Aorta (tissue), 5 donors: ENCODE measurements at places on chromosomes 2 and 18.

DNA sequence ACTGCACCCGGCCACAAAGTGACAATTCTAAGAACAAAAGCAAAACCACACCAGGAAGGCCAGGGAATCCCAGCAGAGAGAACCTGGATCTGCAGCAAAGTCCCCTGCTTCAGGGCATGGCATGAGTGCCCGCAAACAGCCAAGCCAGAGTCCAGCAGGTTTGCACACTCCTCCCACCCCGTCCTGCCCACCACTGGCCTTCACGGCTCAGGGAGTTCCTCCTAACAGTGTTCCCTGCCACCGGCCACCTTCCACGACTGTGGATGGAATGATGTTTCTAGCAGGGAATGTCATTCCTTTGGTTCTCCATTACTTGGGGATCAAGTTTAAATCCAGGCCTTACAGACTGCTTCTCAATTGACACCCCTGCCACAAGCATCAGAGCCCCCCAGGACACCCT is 42.0 kb upstream of the B3GNT7 start:
- no peak for DNase-seq

DNA sequence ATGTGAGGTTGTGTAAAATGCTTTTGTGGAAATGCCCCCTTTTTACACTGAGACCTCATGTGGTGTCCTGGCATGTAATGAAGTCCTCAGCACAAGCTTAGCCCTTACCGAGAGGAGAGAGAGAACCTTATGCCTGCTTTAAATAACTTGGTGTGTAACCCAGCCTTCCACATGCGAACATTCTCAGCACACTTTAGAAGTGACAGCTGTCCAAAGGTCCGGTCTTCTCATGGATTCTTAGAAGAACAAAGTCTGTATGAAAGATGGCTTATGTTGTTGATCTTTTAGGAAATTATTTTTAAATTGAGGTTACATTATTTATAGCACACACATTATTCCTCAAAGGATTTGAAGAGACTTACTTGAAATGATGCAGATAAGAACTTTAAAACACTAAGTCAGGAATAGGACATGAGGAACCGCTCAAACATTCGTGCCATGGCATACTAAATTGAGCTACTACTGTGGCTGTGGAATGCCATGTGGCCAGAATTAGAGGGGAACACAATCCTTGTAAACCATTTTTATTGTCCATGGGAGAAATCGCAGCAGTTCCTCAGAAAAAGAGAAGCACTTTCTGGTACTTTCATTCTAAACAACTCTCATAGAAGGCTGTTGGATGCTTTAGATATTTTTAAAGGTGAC is 79.6 kb downstream of the WDSUB1 start:
- DNase-seq: no peak

DNA sequence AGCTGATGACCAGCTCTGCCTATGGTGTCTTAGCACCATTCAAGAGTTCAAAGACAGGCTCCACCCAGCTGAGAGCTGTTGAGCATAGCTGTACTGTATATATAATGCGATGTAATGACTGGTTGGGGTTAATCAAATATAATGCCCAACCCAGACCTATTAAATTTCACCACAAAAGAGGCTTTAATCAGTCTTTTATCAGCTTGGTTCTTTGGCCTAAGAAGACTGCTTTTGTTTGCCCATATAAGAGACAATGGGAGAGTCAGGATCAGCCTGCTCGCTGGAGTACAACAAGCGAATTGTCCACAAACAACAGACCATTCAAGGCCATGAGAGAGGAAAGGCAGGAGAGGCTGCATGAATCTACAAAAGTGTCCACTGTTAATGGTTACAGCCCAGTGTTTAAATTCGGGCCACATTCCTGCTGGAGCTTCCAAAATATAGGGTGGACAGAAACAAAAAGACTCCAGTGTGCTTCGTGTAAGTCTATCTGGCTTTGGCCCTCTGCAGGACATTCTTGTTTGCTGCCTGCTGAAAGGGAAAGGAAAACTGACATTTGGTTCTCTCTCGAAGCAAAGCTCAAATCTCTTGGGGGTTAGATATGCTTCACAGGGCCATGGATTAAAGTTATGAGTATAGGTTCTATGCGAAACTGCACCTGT is 299.0 kb upstream of the FBXO11 start:
- DNase-seq: no peak

DNA sequence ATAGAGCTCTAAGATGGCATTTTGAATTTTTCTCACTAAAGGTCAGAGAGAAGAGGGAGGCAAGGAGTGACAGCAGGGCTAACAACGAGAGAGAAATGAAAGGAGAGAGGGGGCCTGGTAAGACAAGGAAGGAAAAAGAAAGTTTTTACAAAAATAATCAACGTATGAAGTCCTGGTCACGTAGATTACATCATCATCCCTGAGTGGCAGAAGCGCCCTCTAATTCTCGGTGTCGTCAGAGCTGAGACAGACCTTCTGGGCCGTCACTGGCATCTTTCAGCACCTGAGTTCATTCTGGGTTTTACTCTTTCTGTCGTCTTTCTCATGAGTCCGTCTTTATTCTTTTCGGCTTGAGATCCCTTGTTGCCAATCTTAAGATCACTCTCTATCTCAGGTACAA is 329.8 kb downstream of the ALK start:
- DNase-seq: no peak

- DNase-seq: no peak
These were observed 38.8 kb downstream of the ACSL3 start for GRCh38 chr2:222899413-222900181.

DNA sequence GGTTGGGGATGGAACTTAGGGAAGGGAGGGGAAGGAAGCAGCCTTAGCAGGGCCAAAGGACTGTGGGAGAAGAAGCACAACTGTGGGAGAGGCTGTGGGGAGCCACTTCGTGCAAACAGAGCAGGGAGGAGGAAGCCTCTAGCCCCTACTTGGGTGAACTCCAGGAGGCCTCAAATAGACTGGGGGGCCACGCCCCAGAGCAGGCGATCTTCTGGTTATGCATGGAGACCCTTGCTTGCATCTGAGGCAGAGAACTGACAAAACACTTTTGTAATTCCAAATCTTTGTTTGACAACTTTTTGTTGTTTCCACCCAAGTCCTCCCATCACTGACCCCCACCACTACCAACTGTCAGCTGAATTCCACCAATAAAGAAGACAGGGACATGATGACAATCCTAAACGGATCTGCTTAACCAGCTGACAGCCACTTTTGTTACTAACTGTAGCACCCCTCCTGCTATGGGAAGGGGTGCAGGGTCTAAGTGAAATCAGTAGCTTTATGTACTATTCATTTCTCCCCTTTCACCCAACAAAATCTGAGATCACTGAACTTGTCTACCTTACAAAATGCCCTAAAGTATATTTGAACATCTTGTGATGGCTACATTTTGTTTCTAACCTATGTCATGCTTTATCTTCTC is 80.5 kb upstream of the CPO start:
- no peak for DNase-seq

GRCh38 chr18:56097621-56098020 is 509.6 kb upstream of the TCF4 start:
- no peak for DNase-seq

DNA sequence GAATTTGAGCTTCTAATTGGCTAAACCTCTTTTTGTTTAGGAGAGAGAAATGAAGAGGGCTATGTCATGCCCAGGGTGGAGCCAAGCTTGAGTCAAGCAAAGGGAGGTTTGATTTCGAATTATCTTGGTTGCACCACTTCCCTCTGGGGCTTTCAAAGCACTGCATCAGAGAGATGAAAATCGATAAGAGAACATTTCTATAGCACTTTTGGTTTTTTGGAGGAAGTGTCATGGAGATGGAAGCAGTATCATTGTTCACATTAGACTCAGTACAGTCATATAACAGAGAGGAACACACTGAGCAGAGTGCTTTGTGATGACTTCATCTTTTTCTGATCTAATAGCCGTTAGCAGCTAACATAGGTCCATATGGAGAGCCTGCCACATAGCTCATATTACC is 120.3 kb upstream of the UXS1 start:
- DNase-seq: no peak

- no peak for DNase-seq
These were observed 660.1 kb downstream of the XIRP2 start for GRCh38 chr2:167548396-167548795.

DNA sequence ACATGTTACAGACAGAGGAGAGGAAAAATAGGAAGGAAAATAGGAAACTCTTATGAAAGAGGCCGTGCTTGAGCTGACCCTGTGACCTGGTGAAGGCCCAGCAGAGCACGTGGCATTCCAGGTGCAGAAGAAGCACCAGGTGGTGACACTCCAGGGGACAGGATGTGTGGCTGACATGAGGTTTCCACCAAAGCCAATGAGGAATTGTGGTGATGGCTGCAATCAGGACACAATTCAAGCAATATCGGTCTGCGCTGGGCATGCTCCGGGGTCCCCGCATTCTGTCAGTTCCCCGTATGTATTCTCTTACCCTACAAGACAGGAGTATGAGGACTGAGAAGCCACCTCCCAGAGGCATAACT is 504.2 kb downstream of the EIPR1 start:
- DNase-seq: no peak

GRCh38 chr2:127577973-127578372 is 42.5 kb downstream of the MYO7B start:
- no peak for DNase-seq

GRCh38 chr2:74537140-74537539 is 7.4 kb downstream of the HTRA2 start:
- DNase-seq: no peak

DNA sequence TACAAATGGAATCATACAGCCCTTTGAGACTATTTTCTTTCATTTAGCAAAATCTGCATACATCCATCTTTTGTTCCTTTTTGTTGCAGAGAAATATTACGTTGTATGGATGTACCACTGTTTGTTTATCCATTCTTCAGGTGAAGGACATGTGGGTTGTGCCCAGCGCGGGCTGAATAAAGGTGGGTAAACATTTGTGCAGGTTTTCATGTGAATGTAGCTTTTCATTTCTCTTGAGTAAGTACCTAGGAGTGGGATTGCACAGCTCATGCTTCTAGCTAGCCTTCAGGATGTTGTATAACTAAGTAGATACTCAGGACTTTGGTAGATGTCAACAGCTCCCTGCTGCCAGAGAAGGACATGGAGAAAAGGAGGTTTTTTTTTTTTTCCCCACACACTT is 50.6 kb upstream of the SPRED2 start:
- DNase-seq: no peak

- no peak for DNase-seq
These were observed 16.1 kb upstream of the CREB1 start for GRCh38 chr2:207513551-207514257.

DNA sequence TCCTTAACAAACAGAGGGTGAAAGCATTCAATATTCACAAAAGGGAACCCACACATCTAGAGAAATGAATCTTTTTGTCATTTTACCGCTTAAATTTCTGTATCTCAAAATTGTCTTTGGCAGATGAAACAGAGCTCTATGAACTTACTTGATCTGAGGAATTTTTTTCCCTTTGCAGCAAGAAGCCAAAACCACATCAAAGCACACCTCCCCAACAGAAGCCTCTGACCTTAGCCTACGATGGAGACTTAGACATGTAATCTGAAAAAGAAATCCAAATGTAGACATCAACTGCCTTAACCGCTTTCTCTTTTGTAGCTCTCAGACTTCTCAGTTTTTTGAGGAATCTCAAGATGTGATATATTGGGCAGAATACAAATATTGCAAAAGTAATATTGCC is 287.9 kb upstream of the HNMT start:
- DNase-seq: no peak

DNA sequence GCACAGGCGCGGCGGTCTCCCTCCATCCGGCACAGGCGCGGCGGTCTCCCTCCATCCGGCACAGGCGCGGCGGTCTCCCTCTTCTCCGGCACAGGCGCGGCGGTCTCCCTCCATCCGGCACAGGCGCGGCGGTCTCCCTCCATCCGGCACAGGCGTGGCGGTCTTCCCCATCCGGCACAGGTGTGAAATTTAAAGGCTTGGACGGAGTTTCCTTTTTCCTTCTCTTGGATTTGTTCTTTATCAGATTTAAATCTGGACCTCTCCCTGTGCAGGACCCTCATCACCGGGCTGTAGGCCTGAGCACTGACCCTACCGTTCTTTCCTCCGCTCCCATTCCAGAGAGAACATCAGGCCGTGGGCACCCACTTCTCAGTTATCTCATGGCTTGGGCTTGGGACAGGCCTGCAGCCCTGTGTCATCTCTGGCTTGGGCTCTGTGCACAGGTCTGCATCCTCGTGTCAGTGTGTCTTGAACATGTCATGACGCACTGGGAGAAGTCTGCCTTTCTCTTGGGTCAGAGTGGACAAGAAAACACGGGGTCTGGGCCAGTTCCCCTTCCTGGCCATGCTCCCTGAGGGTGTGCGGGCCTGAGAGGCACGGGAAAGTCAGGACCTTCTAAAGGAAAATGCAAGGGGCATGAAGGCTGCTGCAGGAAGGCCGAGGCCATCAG is 53.9 kb upstream of the PXDN start:
- no peak for DNase-seq

GRCh38 chr2:239195318-239195871 is 205.4 kb downstream of the HDAC4 start:
- no peak for DNase-seq

DNA sequence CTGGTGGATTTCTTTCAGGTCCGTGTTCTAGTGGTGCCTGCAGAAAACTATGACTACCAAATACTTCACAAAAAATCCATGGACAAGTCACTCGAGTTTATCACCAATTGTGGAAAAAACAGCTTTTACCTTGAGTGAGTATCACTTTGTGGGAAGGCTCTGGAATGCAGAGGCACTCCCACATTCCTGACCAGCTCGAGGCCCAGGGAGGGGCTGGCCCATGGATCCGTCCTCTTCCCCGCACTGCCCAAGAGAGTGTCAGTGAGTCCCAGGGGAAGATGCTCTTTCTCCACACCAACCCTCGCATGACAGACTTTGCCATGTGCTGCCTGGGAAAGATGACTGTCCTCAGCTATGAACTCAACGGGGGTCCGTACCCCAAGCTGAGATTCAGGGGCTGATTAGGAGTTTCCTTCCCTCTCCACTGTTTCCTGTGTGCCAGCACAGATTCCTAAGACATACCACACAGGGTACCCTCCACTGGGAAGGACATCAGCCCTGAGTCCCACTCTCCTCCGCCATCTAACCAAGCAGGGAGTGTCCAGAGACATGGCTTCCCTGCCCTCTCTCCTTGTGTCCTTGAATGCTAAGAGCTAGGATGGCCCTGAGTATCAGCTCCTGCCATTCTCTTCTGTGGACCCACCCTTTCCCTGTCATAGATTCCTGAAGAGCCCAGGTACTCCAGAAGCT is 155.9 kb downstream of the LAMA3 start:
- no peak for DNase-seq

- DNase-seq: no peak
These were observed 49.3 kb downstream of the UXS1 start for GRCh38 chr2:106144621-106145331.

- no peak for DNase-seq
These were observed 22.7 kb downstream of the BCL11A start for GRCh38 chr2:60530660-60531281.

GRCh38 chr2:188765522-188766470 is 208.4 kb upstream of the COL3A1 start:
- no peak for DNase-seq
